ENCODE measurements at places on chromosomes 5 and 9.

DNA sequence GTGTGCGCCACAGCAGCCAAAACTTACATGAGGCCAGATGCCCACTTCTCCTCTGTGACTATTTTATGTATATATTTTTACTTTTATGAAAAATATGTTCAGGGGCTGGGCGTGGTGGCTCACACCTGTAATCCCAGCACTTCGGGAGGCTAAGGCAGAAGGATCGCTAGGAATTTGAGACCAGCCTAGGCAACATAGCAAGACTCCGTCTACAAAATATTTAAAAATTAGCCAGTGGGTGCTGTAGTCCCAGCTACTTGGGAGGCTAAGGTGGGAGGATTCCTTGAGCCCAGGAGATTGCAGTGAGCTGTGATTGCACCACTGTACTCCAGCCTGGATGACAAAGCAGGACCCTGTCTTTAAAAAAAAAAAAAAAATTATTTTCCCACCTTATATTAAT, 83.2 kb downstream of the RFK start:
- no peak for DNase-seq

DNA sequence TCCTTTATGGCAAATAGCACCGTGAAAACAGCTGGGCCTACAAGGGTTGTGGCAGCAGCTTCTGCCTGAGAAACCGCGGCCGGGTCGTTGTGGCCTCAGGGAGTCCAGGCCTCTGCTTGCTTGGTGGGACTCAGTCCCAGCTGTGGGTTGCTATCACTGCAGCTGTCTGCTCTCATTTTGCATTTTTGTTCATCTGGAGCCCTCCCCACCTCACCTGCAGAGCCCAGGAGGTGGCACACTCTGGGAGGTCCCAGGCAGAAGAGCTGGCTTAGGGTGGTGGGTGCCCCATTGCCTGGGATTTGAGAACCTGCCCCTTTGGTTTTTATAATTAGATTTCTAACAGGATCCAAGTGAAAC, 138.4 kb downstream of the GADD45G start:
- no peak for DNase-seq

DNA sequence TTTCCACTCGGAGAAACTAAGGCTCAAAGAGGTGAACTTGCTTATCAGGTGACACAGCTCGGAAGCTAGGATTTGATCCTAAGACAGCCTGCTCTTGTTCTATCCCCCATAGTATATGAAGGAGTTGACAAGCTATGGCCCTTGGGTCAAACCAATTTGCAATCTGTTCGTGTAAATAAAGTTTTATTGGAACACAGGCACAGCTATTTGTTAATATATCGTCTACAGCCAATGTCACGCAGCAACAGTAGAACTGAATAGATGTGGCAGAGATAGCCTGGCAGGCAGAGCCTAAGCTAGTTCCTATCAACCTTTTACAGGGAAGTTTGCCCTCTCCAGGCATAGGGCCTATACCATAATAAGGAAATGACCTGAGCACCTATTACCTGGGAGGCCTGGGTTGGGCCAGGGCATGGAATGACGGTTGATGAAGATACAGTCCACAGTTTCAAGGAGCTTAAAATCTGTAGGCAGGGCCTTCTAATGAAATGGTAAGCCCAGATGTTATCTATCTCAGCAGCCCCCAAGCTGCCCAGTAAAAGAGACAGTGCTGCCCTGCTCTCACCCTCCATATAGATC, 179.0 kb downstream of the TTLL11 start:
- no peak for DNase-seq

DNA sequence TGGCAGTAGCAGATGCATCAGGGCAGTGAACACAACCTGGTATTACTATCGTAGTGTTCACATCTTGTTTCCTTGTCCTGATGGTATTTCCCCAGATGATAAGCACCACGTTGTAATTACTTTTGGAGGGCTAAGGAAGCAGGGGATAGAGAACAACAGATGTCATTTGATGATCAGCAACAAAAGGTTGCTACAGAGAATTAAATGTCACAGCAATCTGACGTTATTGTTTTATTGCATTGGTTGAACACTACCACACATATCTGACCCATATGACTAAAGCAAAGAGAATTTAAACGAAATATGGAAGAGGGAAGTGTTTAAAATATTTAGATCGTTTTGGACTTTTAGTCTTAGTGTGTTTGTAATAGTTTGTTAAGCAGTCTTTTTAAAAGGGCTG, 408.3 kb downstream of the SH3GL2 start:
- DNase-seq: no peak

GRCh38 chr5:17727098-17727497, 92.8 kb downstream of the TAF11L14 start:
- DNase-seq: no peak

GRCh38 chr9:123373946-123374345, 17.9 kb downstream of the CRB2 start:
- DNase-seq: no peak
